Neural progenitor cell (in vitro differentiated cells): ENCODE measurements at places on chromosomes 7 and 10.

DNA sequence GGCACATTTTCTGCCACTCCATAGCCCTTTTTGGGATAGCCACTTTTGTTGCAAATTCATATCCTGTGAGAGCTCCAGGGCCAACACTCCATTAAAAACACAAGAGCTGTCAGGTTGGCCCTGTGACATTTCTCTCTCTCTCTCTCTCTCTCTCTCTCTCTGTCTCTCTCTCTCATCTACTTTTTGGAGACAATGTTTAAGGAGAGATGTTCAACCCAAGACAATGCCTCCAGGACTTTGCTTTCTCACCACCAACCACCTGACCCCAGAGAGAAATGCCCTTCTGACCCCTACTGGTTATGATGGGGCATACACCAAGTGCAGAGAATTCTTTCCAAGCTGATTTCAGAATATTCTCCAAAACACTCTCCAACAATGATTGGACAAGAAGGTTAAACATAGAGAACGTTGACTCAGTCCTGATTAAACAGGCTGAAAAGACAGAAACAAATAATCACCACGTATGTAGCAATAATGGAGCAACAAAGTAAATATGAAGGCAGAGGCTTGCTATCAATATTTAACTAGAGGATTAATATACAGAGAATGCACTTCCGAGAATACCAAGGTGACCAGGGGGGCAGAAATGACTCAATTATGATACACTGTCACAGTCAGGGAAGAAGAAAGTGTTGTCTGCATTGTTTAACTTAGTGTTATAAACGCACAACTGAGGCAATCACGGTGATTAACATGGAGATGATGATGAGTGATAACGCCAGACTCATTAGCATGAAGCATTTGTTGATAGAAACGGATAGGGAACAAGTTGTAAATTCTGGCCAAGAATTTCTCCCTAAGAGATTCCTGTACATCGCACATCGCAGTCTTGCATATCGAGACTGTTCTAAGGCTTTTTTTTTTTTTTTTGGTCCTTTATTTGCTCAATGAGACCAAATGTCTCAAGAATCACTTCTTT is 178.5 kb downstream of the NRP1 start:
- peak; percentile 25 for DNase-seq

DNA sequence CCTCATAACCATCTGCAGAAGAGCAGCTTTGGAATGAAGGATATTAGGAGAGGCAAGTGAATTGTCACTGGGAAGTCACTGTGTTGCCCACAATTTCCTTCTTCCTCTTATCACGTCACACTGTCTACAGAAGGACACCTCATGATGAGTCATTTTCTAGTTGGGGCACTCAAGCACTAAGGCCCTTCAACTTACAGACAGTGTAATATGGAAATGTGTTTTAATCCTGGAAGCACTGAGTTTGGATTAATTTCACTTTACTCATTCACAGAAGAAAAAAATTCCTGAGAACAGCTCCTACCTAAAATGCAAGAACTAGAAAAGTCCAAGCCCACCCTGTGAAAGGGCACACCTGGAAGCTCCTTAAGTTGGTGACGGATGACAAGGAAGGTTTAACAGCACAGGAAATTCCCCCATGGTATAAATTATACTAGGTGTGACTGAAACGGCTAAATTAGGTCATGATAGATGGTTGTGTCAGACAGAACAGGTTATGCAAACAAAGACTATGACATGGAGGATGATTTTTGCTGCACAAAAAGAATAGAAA is 56.6 kb downstream of the PARD3 start:
- no peak for DNase-seq

DNA sequence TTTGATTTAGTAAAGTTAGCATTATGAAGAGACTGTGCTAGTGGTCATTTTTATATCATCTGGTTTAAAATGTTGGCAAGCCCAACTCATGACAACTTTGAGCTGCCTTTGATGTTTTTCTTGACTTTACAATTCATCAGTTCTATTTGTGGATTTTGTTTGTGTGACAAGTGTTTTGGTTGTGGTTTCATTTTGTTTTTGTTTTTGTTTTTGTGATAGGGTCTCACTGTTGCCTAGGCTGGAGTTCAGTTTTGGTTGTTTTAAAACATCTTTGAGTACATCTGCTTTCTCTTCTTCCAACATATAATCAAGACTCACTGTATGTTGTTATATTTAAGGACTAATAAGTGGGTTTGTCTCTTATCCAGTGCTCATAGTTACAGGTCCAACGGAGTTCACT is 17.6 kb upstream of the SFR1 start:
- DNase-seq: no peak

DNA sequence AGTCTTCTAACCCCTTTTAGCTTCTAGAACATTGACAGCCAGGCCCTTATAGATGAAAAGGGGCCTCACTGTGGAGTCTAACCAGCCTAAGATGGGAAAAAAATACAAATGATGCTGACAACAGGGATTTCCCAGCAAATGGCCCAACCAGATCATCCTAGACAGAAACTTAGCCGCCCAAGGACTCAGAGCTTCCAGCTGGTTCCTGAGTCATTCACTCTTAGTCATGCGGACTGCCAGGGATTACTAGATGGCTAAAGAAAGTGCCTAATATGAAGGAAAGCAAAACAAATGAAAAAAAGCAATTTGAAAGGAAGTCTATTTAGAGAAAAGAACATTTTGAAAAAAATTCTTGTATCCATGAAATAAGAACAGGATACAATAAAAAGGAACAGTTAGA is 23.7 kb downstream of the TSPAN14 start:
- DNase-seq: no peak
